NCI-H2171 (cell line): ENCODE measurements at places on chromosomes 12 and 14.

GRCh38 chr12:65171870-65172269, 2.5 kb downstream of the LEMD3 start:
- no peak for DNase-seq

DNA sequence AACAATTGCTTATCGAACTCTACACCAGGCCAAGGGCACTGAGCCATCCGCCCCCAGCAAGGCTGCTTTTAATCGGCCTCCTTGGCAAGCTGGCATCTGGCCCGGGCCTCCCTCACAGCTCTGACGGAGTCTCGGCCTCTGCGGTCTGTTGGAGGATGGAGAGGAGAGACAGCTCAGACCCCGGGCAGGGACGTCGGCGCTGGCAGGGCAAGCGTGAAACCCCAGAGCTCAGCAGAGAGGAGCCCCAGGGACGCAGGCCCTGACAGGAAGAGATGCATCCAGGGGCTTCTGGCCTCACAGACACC, 17.5 kb downstream of the CAMKK2 start:
- DNase-seq, result no peak

DNA sequence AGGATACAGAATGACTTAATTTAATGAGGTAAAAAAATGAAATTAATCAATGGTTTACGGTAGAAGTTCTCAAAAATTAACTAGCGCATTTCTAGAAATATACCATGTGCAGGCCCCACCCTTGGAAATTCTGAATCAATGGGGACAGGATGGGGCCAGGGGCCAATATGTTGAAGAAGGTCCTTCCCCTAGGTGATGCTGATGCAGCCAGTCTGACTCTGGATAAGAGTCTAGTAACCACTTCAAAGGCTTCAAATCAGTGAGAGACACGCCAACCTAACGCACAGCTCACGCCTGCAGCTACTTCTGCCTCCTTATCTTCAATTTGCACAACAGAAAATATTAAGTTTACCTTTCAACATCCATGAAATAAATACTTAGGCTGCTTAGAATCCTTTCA, 14.9 kb downstream of the GIT2 start:
- no peak for DNase-seq

DNA sequence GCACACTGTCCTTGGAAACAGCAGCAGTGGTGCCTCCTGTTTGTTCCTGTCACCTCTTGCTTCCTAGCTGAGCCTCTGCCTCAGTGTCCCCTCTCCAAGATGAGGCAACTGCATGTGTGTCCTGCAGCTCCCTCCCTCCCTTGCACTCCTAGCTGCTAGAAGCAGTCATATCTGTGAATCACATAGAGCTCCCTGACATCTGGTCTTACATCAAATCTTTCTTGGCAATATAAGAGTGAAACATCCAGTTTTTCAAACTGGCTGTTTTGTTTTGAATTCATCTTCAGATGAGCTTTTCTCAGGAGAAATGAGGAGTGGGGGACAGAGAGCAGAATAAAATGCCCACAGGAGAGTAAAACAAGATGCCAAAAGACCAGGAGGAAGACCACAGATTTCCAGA, 103.7 kb downstream of the VCPKMT start:
- no peak for DNase-seq

DNA sequence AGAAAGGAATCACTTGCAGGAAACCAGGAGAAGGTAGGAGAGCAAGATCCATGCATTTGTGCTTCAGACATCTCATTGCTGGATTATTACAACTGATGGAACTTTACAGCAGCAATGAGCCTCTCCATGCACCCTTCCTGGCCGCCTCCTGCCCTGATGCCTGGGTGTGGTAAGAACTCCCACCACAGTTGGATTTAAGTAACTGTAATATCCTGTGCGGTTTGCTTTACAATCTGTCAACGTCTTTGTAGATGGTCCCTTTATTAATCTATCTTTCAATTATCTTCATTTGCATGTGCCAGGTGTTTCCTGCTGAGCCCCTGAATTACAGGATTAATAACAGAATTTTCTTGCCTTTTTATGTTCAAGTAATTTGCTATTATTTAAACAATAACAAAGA, 1300.5 kb upstream of the TMEM132C start:
- DNase-seq, result no peak
